ENCODE measurements at places on chromosomes 2 and 18.
A peak's percentile ranks its signal among the peaks of the same experiment; 100 is the strongest.

DNA sequence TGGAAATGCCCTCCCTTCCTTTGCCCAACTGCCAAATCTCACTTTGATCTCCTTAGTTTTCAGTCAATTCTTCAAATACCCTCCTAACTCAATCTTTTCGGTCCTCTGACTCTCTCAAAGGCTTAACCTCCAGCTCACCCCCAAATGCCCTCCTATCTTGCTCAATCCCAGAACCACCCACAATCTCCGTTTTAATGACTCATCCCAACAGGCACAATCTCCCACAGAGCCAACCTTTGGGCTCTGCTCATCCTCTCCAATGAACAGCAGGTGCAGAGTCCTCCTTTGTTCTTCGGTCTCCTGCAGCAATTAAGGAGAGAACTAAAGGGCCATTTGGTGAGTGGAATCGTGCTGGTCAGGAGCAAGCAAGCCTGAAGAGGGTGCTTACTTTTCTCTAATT lies 366.1 kb upstream of the CRIM1 start:
- H3K4me1 ChIP-seq: no peaks in the 10 kb centered on the region
- H3K27me3 ChIP-seq: no peaks in the 10 kb centered on the region
- no peak overlapping the region for H3K27ac ChIP-seq
- H3K4me3 ChIP-seq: no peak overlapping the region
- no peak for DNase-seq

DNA sequence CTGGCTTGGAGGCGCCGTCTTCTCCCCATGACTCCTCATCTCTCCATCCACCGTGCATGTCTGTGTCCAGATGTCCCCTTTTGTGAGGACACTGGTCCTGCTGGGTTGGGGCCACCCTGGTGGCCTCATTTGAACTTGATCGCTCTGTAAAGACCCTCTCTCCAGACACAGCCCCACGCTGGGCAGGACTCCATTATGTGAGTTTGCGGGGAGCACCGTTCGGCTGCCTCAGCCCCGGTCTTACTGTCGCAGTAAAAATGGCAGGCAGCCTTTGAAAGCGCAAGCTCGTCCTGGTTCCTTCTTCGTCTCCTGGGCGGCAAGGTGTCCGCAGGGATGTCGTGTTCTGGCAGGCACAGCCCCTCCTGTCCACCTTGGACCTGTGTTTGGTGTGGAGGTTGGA lies 17.7 kb downstream of the NFATC1 start:
- no peak overlapping the region for H3K27ac ChIP-seq
- H3K36me3 ChIP-seq: peaks cover 43% of the 10 kb centered on the region
- H3K27me3 ChIP-seq: no peaks in the 10 kb centered on the region
- H3K4me3 ChIP-seq: no peak overlapping the region
- DNase-seq: no peak
- H3K4me1 ChIP-seq: peaks cover 3% of the 10 kb centered on the region

DNA sequence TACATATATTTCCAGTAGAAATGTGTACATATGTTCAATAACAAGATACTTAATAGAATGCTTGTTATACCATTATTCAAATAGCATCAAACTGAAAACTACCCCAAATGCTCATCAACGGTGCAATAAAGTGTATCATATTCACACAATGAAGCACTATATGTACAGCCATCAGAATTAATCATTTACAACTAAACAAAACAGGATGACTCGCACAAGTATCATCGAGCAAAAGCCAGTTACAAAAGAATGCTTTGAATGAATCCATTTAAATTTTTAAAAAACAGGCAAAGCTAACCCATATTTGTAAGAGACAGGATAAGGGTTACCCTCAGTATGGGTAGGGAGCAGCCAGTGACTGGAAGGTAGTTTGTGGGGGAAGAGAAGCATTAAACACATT lies 132.8 kb upstream of the PDE1A start:
- no peak for DNase-seq
- H3K27ac ChIP-seq: no peak overlapping the region
- no peak overlapping the region for H3K4me3 ChIP-seq
- no peaks in the 10 kb centered on the region for H3K4me1 ChIP-seq

DNA sequence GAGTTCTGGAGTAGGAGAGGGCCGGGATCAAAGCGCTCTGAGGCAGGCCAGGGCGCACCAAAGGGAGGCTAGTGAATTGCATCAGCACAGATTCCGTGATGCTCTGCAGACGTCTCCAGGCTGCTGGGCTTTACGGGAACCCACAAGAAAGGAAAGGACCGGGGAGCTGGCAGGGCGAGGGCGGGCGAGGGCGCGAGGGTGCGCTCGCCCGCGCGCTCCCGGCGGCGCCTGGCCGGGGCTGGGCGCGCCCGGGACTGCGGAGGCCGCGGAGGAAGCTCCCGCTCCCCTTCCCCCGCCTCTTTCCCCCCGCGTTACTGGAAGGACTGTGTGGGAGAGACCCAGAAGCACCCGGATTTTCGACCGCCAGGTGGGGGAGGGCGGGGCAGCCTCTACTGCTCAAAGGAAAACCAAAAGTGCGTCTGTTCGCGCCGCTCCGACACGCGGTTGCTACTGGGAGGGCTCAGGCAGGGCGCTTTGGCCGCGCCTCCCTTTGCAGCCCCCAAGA lies 2.4 kb upstream of the FOSL2 start:
- H3K4me1 ChIP-seq: peaks cover 31% of the 10 kb centered on the region
- peak; percentile 91 for DNase-seq
- peak overlapping the region; percentile 95 for H3K27ac ChIP-seq
- H3K27me3 ChIP-seq: no peaks in the 10 kb centered on the region
- H3K4me3 ChIP-seq: peak overlapping the region; percentile 92
- no peaks in the 10 kb centered on the region for H3K36me3 ChIP-seq

DNA sequence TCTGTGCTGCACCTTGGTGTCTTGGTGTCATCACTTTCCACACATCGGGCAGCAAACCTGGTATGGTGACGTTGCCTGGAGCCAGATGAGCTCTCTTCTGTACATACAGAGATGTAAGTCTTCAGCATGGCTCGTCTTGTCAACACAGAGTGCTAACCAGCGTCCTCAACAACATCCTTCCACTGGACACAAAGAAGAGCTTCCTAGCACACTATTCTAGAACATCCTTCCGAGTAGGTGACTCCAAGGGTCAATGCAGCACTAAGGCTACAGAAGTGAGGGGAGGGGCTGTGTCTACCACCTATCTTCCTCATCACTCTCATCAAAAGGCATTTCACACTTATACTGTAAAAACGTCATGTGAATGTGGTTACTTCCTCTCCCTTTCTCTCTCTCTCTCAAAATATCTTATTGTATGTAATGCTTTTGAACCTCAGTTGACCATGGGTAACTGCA lies 108.1 kb upstream of the SLC1A4 start:
- no peak for DNase-seq
- no peak overlapping the region for H3K27ac ChIP-seq
- H3K27me3 ChIP-seq: no peaks in the 10 kb centered on the region
- H3K4me3 ChIP-seq: no peak overlapping the region

DNA sequence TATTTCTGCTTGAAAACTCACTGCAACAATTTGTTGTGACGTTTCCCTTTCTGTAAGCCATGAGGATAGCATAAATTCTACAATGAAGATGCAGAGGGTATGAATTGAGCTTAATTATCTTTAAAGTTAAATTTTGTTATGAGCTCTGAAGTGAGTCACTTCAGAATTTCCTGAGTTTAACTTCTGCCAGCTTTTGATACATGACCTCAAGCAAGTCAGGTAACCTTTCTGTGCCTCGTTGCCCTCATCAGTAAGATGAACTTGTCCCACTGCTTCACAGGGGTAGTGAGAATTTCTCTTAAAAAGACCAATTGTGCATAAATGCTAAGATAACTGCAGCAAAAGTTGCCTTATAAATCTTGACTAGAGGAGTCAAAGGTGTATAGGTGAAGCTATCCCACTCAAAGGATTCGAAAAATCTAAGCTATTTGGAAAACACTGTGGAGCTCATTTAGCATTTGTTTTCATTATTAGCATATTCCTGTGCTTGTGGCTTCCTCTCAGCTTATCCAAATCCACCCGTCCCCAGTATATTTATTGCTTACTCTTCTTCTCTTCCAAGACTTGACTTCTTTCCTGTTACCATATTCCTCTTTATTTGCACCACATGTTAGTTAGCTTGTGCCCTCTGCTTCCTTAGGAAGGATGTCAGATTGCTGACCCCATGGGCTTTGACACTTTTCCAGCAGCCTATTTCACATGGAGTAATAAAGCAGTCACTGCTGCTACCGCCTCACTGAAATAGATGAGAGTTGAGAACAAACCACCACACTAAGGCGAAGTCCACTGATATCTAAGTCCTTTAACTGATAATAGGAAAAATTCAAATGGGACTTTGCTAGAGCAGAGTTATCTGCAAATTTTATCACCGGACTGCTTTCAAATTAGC lies 428.6 kb downstream of the ERBB4 start:
- H3K4me3 ChIP-seq: no peak overlapping the region
- H3K27ac ChIP-seq: no peak overlapping the region
- no peaks in the 10 kb centered on the region for H3K36me3 ChIP-seq

GRCh38 chr18:13614641-13615288 lies 111.6 kb downstream of the FAM210A start:
- H3K36me3 ChIP-seq: no peaks in the 10 kb centered on the region
- no peaks in the 10 kb centered on the region for H3K27me3 ChIP-seq
- DNase-seq: no peak
- H3K4me3 ChIP-seq: peak overlapping the region; percentile 56
